Adrenal gland (tissue), 19 donors: ENCODE measurements at places on chromosomes 12 and 14. TPM values are rescaled to one million over a fixed set of nuclear protein-coding genes. Genes with fewer than 3 reads are reported as not detected.

The TWF1 gene
- polyA plus RNA-seq = 105 TPM

- no peak for DNase-seq
Observed at GRCh38 chr12:102745971-102746600, 171.0 kb downstream of the PAH start.

- peak; percentile 55 for DNase-seq
Observed at GRCh38 chr12:128387811-128388422, 120.9 kb downstream of the TMEM132C start.

- no peak for DNase-seq
Observed at GRCh38 chr12:47802312-47802711, 17.4 kb downstream of the HDAC7 start.

- DNase-seq = peak; percentile 32
Observed at GRCh38 chr12:116123451-116124258, 153.8 kb downstream of the MED13L start.

The ALDH1L2 gene
- 2.8 TPM for polyA plus RNA-seq

GRCh38 chr12:49609875-49610154, 4.4 kb upstream of the FAM186B start:
- no peak for DNase-seq

DNA sequence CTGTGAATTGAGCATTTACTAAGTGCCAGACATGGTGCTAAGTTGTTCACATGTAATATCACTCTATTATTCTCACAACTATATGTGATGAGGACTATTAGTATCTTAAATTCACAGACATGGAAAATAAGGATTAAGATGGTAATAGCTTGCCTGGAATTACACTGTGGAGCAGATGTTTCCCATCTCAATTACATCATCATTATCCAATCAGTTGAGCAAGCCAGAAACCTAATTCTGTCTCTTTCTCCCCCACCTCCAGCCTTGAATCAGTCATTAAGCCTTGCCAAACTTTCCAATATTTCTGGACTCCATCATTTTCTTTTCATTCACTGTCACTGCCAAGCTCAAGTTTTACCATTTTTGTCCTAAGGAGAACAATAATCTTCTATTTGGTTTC, 287.8 kb upstream of the KITLG start:
- no peak for DNase-seq
